B cell (primary cell): ENCODE measurements at places on chromosomes 3 and 15. TPM values are rescaled to one million over a fixed set of nuclear protein-coding genes. Genes with fewer than 3 reads are reported as not detected.

Gene SI
- polyA plus RNA-seq = not detected in 2 replicates

Gene KY
- polyA plus RNA-seq = not detected in 2 replicates

Gene TFRC
- 41.7 and 97.5 TPM in 2 replicates for polyA plus RNA-seq

Gene SPSB4
- not detected in 2 replicates for polyA plus RNA-seq

Gene CFAP92
- polyA plus RNA-seq = not detected in 2 replicates
